ENCODE measurements at places on chromosomes 3 and 15.

GRCh38 chr15:99503411-99503810, 62.4 kb upstream of the MEF2A start:
- DNase-seq = no peak

DNA sequence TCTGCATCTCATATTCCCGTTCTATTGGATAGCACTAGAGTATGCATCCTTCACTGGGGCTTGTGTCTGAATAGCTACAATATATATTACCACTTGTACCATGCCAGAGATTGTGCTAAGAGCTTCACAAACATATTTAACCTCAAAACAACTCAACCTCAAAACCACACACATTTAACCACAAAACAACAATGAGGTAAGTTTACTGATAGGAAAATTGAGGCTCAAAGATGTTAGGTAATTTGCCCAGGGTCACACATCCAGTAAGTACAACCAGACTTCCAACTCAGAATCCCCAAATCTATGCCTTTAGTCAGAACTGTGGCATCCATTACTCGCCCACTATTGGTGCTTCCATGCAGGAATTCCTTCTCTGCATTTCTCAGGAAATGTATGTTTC, 220.0 kb downstream of the FAM43A start:
- DNase-seq = peak; percentile 75

DNA sequence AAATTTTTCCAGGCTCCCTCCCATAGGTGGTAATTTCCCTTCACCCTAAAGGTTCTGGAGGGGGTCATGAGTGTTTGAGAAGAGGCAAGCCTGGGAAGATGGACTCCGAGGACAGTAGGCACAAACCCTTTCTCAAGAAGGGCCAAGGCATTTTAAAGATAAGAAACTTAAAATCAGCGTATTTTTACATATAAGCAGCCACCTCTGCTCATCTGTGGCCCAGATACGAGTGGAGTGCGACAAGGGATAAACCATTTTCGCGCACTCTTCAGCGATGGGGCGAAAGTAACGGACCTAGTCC, 539 bp downstream of the RASSF1 start:
- DNase-seq = no peak

DNA sequence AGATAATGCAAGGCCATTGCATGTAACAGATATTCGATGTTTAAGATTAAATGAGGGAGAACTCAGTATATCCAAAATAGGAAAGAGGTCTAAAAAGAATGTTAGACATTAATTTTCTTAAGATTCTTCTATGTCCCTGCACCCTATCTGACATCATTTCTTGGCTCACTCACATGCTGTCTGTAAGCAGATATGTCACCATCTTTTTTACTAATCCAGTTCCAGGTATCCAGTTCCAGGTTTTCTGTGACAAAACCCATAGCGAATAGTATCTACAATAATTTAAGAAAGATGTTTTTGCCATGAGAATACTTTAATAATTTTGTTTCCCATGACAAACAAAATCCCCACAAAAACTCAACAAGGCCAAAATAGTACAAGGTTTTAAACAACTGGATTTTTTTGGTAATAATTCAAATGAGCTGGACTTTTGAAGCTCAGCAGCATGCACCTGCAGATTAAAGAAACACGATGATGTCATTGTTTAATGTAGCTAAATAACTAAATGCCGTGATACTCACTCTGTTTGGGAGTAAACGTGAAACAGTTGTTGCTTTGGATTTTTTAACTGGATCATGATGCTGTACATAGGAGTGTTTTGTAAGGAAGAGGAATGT, 867.6 kb downstream of the EPHA3 start:
- no peak for DNase-seq

GRCh38 chr15:58795825-58796224, 24.7 kb downstream of the MINDY2 start:
- no peak for DNase-seq

GRCh38 chr3:194110483-194110882, 25.5 kb upstream of the HES1 start:
- DNase-seq = no peak

DNA sequence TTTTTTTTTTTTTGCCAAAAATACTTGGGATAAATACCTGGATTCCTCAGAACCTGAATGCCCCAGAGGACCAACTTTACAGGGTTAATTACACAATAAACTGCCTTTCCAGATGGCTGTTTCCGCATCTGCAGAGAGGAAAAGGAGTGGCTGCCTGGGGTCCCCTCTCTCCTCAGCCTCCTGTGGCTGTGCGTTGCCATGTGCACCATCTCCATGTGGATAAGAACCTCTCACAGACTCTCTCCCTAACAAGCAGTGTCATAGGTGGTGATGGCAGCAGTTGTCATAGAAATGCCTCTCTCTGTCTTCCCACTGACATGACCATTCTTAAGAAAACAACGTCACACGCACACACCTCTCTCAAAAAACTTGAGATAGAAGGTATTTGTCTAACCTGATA, 179.4 kb downstream of the RPLP1 start:
- no peak for DNase-seq

GRCh38 chr3:154421083-154421482, 8.9 kb downstream of the GPR149 start:
- peak; percentile 10 for DNase-seq

- DNase-seq = peak; percentile 52
Measured at GRCh38 chr3:143000528-143000927, 842 bp upstream of the U2SURP start.

GRCh38 chr15:63630036-63630751, 33.0 kb downstream of the FBXL22 start:
- no peak for DNase-seq

- no peak for DNase-seq
Measured at GRCh38 chr3:174340624-174341587, 518.2 kb upstream of the NAALADL2 start.

GRCh38 chr3:58459160-58459559, 25.5 kb upstream of the PDHB start:
- no peak for DNase-seq
